ENCODE measurements at places on chromosomes 16 and 17. TPM values are rescaled to one million over a fixed set of nuclear protein-coding genes. Genes with fewer than 3 reads are reported as not detected.

The ABCA9 gene
- total RNA-seq = 18.3 TPM

The KCNJ18 gene
- total RNA-seq = not detected

The MC1R gene
- total RNA-seq = 5.5 TPM

The NME2 gene
- 321 TPM for total RNA-seq

The ZG16B gene
- not detected for total RNA-seq

The LYRM9 gene
- total RNA-seq = 30.3 TPM

The GAS7 gene
- total RNA-seq = 62.6 TPM

The SULT1A2 gene
- total RNA-seq = 1.2 TPM

The KRT28 gene
- total RNA-seq = not detected

The KRT39 gene
- total RNA-seq = not detected

The CDRT15 gene
- total RNA-seq = not detected

The ACE gene
- 7.0 TPM for total RNA-seq

DNA sequence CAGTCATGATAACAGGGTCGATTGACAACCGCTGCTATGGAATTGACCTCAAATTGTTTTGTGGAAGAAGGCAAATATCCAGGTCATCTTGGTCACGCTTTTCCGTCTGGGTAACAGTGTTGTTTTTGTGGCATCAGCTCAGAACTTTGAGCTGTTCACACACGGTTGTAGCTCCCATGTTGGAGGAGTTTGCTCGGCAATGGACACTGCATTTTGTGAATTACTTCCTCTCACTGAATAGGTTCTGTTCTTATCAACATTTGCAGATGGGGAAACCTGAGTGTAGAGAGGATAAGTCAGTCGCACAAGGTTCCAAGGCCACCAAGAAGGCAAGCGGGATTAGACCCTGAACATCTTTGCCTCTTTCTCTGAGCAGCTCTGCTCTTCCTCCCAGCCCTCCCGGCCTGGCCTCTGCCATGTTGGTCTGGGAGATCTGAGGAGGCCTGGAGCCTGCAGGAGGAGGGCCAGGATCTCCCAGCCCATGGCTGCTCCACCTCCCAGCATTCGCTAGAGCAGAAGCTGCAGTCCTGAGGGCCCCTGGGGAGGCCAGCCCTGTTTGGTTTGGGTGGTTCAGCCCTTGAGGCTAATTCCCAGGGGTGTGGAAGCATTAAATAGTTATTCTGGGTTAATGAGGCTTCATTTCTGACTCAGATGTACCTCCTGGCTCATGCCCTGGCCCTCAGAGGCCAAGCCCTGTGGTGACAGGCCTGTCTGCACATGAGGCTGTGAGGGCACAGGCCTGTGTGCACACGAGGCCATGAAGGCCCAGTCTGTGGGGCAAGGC lies 154.1 kb upstream of the PLCG2 start:
- no peak for ATAC-seq

GRCh38 chr17:68228817-68229570 lies 18.8 kb upstream of the AMZ2 start:
- no peak for ATAC-seq

DNA sequence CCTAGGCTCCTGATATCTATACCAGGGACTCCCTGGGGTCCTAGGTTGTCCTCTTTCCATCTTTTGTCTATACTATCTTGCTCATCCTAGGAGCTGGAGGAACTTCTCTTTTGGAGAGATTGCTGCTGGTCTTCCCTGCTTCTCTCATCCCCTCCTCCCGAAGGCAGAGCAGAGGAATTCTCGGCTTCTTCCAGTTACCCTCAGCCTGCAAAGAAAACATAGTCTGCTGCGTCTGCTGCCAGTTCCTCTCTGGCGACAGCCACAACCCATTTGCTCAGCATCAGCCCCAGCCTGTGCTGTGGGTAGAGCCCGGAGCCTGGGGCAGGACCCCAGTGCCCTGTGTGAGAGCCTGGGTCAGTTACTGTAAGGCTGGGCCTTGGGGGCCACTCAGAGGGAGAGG lies 21.5 kb upstream of the DYNLL2 start:
- ATAC-seq = no peak

DNA sequence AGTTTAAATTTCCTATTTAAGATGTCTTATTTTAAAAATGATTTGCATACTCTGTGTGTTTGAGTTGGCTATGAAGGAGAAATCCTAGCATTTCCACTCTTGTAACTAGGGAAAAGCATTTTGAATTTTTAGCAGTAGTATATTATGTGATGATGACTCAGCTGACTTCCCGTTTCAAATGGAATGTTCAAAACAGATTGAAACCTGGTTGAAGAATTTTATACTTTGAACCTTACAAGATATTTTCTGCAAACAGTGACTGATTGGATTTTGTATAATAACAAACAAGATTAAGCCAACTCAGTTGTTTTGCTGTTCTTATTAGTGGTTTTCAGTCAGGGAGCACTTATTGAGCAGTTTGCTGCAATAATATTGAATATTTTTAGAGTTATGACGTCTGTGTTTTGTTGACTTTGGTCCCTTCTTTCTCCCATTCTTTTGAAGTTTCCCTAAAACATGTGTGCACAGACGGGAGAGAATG lies 8.0 kb downstream of the TNRC6A start:
- peak; percentile 53 for ATAC-seq

DNA sequence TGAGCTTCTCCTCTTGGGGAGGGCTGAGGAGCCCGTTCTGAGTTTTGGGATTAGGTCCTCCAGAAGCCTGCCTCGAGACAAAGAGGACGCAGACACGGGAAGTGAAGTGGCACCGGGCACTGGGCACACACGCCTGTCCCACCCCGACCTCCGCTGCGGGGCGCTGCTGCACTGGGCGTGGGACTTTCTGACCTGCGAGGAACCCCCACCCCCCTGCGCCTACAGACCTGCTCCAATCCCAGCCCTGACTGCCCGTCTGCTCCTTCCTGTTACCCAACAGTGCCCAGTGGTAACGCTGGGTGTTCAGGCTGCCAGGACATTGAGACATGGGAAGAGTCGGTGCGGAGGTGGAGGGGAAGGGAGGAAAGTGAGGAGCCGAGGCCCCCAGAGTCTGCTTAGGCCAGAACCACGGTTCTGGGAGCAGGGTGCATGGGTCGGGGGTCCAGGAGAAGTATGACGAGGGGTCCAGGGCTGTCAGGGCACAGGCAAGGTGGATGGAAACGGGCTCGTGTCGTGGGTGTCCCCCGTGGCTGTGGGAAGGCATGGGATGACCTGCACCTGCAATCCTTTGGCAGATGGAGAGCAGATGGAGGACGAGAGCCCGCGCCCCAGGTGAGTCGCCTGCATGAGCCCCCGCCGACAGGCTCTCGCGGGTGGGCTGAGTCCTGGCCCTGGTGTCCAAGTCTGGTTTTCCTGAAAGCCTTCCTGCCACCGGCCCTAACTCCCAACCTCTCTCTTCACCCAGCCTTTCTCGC lies 112.0 kb upstream of the CREBBP start:
- ATAC-seq = no peak

DNA sequence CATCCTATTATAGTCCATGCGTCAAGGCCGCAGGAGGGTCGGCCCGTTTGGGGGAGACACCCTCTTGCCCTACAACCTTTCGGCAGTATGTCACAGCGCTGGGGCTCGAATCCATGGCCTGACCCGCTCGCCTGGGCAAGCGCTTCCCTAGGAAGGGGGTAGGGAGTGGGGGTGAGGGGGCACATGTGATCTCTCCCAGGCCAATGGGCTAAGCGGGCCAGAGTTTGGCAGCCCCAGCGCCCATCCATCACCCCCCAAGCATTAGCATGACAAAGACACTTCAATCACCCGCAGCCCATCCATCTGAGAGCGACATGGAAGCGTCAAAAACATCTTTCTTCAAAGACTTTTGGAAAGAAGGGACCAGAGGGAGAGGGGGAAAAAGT lies at the start of gene HOXB1:
Gene HOXB1, minus strand, starts transcription at position 125 of the 386 bp plus-strand sequence. Its CDS starts 107 bp downstream, at position 18.
- no peak for ATAC-seq

- peak; percentile 11 for ATAC-seq
Observed at GRCh38 chr17:55421179-55421934, at the start of gene MMD. TSS of gene MMD (minus strand) at chr17:55421835. CDS start at chr17:55421695, 140 bp downstream.

GRCh38 chr17:35775039-35775438 lies 14.4 kb downstream of the C17orf50 start:
- no peak for ATAC-seq

DNA sequence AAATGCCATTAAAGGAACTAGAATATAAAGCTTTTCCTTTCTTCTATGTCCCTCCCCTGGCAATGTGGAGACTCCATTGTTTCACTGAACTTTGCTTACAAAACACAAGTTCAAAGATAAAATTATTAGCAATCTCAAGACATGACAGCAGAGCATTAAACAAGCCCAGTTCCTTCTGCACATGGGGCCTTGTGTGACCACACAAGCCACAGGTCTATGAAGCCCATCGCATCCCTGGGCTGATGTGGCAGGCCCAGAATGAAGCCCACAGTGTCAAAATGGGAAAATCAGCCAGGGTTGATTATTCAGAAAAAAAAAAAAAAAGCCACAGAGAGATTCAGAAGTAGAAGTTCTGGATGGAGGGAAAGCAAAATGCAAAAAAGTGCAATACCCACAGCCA lies 12.9 kb upstream of the SLC39A11 start:
- ATAC-seq = no peak

GRCh38 chr17:7218166-7218565 lies 1.5 kb downstream of the DLG4 start:
- no peak for ATAC-seq

DNA sequence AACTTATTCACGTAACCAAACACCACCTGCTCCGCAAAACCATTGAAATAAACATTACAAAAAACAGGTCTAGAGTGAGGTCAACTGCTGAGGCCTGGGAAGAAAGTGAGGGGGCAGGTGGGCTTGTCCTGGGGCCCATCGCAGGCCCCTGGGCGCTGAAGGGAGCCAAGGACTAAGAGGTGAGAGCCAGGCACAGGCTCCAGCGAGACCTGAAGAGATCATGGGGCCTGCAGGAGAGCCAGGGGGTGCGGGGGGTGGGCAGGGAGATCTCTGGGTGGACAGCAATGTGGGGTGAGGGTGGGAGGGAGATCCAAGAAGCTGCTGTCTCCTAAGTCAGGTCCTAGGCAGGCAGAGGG lies 7.9 kb downstream of the ARHGAP27 start:
- no peak for ATAC-seq

DNA sequence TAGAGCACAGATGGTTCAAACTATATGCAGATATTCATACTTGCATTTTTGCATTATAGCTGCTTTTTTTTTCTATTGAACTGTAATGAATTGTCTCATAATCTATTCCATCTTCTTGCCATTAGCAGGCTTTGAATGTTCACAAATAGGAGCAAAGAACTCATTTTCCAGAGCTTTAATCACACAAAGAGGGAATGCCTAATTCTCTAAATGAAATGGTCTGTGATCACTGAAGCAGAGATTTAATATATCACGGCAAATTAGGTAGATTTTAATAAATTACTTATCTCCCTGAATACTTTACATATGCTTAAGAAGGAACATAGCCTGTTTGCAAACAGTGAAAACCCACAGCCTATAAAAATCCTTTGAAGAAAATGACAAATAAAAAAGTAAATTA lies 97.6 kb upstream of the AKTIP start:
- no peak for ATAC-seq

DNA sequence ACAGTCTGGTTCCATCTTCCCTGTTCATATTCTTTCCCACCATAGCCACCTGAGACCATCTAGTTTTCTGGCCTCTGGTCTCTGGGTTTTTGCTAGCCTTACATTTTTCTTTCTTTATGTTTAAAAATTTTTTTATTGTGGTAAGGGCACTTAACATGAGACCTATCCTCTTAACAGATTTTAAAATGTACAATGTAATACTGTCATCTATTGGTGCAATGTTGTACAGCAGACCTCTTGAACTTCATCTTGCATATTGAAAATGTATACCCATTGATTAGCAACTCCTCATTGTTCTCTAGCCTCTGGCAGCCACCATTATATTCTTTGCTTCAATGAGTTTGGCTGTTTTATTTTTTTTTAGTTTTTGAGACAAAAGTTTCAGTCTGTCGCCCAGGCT lies 39.2 kb downstream of the ITGAM start:
- ATAC-seq = no peak

DNA sequence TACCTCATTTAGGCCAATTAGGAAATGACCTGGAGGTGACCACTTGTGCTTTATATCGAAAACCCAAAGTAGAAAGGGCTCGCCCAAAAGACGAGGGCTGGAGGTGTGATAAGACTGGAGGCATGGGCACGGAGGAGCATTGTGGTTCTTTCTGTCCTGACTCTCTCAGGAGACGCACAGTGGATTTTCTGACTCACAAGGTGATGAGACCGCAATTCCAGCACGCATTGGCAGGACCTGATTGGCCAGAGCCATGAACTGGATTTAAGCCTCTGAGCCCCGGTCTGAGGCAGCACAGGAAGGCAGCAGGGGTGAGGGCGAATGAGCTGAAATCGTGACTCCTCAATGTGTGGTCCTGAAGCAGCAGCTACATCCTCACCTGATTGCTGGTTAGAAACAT lies 559.1 kb upstream of the SALL1 start:
- no peak for ATAC-seq

DNA sequence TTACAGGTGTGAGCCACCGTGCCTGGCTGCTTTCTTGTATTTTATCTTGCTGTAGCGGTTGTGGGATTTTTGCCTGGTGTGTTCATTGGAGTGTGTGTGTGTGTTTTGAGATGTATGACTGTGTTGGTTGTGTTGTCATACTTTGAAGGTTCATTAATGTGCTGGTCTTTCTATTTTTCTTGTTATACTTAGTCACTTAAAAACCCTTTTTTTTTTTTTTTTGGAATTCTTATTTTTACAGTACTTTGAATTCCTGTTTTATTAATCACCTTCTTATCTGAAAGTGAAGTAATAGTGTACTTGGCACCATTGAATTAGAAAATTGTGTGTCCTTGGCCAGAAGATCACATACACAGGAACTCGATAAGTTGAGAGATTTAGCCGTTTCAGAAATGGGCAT lies 30.2 kb downstream of the TENT4B start:
- ATAC-seq = peak; percentile 34

GRCh38 chr16:21075252-21075651 lies 75.4 kb downstream of the DNAH3 start:
- no peak for ATAC-seq

DNA sequence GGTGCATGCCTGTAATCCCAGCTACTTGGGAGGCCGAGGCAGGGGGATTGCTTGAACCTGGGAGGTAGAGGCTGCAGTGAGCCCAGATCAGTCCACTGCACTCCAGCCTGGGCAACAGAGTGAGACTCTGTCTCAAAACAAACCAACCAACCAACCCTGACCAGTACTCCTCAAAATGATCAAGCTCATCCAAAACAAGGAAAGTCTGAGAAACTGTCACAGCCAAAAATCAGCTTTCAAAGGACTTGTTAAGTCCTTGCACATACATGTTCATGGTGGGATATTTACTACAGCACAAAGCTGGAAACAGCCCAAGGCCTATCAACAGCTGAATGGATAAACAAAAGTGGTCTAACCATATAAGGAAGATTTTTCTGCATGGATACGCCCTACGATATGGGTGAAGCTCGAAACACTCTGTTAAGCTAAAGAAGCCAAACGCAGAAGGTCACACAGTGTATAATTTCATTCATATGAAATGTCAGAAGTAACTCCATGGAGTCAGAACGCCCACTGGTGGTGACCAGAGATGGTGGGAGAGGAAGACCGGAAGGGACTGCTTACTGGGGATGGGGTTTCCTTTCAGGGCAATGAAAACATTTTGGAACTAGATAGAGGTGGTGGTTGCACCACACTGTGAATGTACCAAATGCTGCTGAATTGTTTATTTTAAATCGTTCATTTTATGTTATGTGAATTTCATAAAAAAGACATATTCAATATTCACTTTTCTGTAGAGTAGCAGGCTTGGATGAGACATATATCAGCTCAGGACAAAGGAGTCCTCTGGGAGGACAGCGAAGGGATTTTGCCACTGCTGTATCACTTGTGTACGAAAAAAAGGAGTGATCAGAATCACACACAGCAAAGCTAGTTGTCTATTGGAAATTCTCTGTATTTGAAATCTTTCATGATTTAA lies 17.7 kb downstream of the CCL17 start:
- peak; percentile 67 for ATAC-seq
